HS-5 (cell line): ENCODE measurements at places on chromosomes 12 and 14.

DNA sequence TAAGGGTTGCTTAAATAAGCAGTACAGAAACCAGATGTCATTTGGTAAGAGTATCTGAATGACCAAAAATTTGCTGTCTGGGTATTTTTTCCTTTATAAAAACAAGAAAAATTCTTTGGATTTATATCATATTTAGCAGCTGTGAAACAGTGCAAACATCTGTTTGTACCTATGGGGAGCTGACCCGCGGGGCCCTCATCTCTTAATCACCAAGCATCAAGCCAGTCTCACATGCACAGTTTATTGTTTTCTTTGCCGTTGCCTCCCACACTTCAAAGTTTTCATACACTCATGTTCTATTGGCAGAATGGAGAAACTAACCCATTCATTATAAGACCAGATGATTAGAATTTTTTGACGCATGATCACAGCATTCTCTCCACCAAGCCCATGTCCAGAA, 142.2 kb downstream of the BMP4 start:
- DNase-seq, result no peak

DNA sequence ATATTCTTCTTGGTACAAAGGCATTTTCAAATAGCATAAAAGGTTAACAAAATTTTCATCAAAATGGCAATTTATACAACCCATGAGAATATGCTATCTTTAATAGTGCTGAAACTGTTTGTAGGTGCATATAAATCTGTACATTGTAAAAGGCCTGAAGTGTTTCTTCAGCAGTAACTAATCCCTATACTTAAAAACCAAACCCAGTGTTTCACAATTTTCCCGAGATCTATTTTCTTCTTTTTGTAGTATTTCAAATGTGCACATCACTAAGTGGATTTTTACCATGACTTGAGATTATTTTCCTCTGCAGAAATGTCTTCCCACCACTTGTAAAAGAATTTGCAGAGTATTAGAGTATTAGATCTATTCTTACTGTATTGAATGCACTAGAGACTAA, 76.5 kb downstream of the FERMT2 start:
- no peak for DNase-seq

- no peak for DNase-seq
Measured at GRCh38 chr12:91871751-91872150, 273.9 kb downstream of the BTG1 start.

GRCh38 chr12:110248096-110248447, 33.0 kb upstream of the ATP2A2 start:
- DNase-seq, result no peak

GRCh38 chr12:100942984-100943749, 148.6 kb downstream of the ANO4 start:
- no peak for DNase-seq

DNA sequence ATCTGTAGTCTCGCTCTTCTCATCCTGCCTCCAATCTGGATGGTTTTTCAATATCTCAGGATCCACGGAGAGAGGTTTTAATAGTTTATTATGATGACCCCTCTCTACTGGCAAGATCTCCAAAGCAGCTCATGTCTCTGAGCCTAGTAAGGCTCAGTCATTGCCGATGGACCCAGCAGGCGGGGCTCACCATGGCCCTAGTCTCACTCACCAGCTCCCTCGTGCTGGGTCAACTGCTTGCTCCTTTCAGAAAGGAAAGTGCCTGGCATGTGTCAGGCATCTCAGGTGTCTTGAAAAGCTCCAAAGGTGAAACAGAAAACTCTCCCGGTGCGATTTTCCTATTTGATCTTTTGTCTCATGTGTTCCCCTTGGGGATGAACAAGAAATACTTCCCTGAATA, 179.0 kb downstream of the CALM1 start:
- DNase-seq, result no peak

- DNase-seq, result no peak
Measured at GRCh38 chr12:114746297-114747011, 62.5 kb upstream of the TBX3 start.

DNA sequence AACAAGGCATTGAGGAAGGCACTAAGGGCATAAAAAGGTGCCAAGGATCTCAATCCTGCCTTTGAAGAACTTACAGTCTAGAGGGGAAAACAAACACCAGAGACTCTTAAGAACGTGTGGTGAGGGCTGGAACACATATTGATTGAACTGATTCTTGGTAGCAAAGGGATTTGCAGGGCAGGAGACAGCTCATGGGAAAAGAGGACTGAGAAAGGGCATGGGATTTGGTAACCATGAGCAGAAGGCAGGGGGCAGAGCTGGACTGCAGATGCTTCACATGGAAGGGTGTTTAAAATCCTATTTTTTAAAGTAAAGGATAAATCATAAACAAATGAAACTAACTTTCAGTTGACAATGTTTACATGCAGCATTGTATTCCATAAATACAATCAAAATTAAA, 203.1 kb downstream of the ITPR2 start:
- DNase-seq, result no peak

DNA sequence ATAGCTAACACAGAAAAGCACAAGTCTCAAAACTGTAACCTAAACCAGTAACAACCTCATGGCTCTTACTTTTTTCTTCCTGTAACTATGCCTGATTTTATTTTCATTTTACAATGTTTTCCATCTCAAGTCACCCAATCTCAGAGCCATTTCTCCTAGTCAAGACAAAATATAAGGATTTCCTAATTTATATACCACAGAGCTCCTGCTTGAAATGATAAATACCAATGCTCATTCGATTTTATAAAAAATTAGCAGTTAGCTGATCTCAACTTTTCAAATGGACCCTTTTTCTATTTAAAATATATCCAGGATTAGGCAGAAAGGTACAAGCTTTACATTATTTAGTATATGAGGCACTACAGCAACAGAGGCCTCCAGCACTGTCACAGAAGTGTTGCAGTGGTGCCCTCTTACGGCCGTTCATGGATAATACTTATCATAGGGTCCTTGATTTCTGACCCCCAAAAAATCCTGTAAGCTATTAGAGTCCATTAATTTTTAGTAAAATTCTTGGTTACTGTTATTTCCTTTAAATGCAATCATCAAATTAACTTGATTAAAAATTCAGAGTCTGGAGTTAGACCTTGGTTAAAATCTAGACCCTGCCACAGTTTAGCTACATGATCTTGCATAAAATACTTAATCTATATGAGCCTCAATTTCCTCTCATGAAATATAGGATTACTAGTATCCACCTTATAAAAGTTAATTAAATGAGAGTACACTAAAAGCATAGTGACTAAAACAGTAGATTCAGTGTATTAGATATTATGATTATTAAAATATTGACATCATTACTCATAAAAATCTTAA, 68.3 kb downstream of the SEC23A start:
- DNase-seq, result no peak

GRCh38 chr12:53190108-53190729, 9.5 kb upstream of the CSAD start:
- DNase-seq, result no peak

DNA sequence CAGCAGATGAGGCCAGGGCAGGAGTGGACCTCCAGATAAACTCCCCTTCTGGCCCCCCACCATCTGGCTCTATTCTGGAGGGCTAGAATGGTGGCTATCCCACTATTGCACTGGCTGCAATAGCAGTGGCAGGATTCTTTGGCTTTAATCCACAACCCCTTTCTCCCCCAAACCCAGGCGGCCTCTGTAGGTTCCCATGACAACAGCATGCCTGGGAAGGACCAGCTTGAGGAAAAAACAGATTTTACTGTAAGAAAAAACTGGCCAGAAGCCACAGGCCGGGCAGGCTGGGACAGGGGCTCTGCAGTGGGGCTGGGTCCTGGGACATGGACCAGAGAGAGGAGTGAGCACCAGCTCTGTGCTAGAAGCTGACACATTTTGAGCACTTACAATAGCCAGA, 13.6 kb upstream of the ACVR1B start:
- no peak for DNase-seq

DNA sequence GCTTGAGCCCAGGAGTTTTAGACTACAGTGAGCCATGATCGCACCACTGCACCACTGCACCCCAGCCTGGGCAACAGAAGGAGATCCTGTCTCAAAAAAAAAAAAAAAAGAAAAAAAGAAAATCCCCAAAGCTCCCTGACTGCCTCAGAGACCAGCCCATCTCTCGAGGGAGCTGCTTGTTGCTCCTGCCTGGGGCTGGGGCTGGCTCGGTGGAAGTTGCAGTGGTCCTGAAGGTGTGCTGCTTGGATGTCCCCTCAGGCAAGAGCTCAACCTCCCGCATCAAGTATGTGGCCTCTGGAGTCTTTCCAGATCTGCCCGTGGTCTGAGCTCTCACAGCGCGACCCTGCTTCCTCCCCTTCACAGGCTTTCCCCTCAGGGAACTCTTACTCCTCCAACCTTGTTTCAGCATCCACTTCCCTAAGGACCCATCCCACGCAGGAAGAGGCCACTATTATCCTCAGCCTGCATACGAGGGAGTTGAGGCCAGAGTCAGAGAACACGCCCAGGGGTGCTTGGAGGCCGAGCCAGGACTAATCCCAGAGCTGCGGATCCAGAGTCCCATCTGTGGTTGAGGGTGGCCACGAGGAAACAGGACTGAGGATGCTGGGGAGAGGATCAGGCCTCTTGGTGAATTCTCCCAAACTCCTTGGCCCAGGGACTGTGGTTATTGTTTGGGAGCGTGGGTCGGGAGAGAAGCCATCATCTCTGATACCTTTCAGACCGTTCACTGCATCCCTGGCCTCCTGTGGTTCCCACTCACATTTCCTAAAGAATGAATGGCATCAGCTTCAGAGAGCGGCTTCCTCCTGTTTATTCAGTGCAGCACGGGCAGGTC, 624.6 kb downstream of the AACS start:
- no peak for DNase-seq

DNA sequence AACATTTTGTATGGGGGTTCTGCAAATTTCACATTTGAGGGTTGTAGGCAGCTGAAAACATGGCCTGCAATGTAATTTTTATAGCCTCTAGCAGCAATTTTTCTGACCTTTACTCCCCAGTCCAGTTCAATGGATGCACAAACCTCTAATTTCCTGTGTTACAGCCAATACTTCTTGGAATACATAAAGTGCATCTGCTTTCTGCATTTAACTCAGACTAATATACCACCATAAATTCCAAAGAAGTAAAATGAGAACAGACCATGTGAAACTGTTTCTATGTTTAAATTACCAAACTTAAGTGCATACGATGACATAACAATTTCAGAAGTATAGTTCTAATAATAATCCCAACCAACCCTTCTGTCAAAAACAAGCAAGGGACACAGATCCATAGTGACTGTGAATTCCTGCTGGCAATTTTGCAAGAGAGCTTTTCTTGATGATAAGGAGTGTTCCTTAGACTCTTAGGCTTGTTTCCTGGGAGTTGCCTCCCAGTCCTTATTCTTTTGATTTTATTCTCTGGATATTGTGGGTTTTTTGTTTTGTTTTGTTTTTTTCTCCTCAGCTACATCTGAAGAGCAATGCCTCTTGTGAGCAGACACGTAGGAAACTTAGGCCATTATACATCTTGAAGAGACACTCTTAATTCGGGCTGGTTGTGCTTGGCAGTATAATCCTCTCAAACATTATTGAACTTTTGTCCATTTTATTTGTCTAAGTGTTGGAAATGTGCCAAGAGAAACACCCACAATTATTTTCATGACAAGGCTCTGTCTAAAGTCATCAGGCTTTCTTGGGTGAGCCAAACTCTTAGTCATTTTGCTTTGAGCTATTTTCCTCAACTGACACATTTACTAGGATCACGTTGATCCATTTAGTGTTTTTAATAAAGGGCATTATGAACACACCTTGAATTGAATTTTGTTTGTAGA, 51.3 kb upstream of the RERGL start:
- DNase-seq, result peak; percentile 18

GRCh38 chr12:115941362-115941761, 336.1 kb downstream of the MED13L start:
- DNase-seq, result no peak

GRCh38 chr12:69274861-69275260, 35.5 kb downstream of the CPSF6 start:
- peak; percentile 22 for DNase-seq

DNA sequence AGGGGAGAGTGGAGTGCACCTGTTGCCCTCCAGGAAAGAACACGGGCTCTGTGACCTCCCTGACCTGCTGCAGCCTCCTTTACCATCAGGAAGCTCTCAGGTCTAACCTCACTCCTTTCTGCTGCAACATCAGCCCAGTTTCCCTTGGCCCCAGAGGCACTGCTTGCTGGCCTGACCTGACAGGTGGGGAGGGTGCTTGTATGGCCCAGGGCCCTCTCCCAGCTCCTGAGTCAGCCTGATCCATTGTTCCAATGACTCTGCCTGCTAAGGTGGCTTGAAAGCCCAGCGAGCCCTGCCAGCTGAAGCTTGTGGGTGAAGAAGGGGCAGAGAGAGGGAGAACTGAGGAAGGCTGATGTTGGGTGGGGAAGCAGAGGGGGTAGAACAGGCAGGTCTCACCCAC, 13.2 kb upstream of the KRT78 start:
- DNase-seq, result no peak

DNA sequence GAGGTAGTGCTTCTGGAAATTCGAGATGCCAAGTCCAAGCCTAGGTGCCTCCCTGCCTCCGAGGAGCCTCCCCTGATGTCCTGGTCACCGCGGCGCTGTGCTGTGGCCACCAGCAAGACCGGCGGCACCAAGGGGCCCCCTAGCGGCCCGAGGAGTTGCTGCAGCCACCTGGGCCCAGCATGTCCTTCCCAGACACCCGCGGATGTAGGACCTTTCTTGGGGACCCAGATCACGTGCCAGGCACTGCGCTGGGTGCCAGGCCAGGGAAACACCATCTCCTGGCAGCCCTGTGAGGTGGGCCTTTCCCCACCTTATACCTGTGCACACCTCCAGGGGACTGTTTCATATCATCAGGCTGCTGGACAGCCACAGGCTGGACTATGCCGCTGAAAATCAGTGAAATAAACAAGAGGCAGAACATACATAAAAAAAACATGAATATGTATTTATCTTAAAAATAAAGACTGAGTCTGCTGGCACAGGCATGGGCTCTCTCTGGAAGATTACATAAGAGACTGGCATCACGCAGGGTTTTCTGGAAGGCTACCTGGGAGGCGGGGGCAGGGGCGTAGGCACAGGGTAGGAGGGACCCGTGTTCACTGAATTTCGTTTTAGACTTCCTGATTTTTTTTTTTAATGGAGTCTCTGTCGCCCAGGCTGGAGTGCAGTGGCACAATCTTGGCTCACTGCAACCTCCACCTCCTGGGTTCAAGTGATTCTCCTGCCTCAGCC, 15.9 kb upstream of the HHIPL1 start:
- no peak for DNase-seq

- no peak for DNase-seq
Measured at GRCh38 chr12:57725851-57726150, 12.7 kb downstream of the AGAP2 start.

GRCh38 chr12:58433959-58434358, 486.3 kb downstream of the LRIG3 start:
- peak; percentile 80 for DNase-seq

- peak; percentile 10 for DNase-seq
Measured at GRCh38 chr12:16300122-16300521, 22.6 kb upstream of the SLC15A5 start.

GRCh38 chr14:44699391-44699790, 192.3 kb upstream of the FSCB start:
- DNase-seq, result no peak
